ENCODE measurements at places on chromosomes 6 and 20. TPM values are rescaled to one million over a fixed set of nuclear protein-coding genes. Genes with fewer than 3 reads are reported as not detected.

DNA sequence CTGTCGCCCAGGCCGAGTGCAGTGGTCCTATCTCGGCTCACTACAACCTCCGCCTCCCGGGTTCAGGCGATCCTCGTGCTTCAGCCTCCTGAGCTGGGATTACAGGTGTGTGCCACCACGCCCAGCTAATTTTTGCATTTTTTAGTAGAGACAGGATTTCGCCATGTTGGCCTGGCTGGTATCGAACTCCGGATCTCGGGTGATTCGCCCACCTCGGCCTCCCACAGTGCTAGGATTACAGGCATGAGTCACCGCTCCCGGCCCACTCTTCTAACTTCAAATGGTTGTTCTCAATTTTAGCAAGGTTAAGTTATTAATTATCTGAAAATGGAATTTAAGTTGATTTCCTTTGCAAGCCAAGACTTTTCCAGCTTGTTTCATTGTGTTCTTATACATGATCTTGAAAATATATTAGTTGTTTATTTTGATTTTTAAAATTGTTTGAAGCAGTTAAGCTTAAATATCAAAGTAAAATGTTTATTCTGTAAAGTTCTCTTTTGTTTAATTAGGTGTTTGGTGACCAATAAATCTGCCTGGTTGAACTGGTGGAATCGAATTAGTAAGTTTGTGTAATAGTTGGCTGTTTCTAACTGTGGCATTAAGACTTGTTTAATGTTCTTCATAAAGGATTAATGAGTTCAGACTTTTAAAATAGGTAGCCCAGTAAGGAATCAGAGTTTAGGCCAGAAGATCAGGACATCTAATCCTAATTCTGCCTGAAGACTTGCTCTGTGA is 2.3 kb downstream of the PM20D2 start:
- H3K27me3 ChIP-seq, result no peaks in the 10 kb centered on the region
- DNase-seq, result no peak
- H3K36me3 ChIP-seq, result peaks cover 4% of the 10 kb centered on the region
- H3K4me3 ChIP-seq, result no peak overlapping the region
- peaks cover 12% of the 10 kb centered on the region for H3K4me1 ChIP-seq

PNISR gene
- total RNA-seq, result 317 TPM

HDGFL1 gene
- not detected for total RNA-seq

DNA sequence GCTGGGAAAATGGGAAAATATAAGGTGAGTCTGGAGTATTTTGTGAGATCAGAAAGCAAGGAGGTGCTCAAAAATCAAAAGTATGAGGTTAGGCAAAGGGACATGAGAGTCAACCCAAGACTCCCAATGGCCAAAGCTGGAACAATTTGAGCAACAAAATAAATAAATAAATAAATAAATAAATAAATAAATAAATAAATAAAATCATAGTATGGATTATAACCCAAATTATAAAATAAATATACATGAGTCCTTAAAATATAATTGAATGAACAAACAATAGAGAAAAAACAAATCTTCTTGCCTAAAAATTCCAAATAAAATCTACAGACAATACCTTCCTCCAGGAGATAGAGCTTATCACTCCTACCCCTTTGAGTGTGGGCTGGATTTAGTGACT is 69.5 kb downstream of the UBE3D start:
- no peaks in the 10 kb centered on the region for H3K36me3 ChIP-seq
- H3K4me1 ChIP-seq, result no peaks in the 10 kb centered on the region
- no peaks in the 10 kb centered on the region for H3K27me3 ChIP-seq

DNA sequence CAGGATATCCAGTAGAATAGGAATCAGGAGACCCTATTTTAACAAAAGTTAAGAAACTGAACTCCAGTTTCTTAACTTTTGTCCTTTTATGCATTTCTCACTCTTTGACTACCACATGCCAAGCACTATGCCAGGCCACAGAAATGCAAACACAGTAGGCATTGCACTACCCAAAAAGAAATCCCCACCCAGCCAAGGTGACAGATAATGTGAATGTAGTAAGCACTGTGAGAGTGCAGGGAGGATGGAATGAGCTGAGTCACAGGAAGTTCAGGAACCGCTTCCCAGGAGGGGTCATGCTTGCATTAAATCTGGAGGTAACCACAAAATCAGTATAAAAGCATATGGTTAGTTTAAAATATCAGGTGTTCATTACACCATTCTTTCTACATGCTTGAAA is 20.1 kb upstream of the FAM83C start:
- no peak overlapping the region for H3K27ac ChIP-seq
- H3K4me1 ChIP-seq, result peaks cover 6% of the 10 kb centered on the region
- no peaks in the 10 kb centered on the region for H3K27me3 ChIP-seq
- no peak overlapping the region for H3K4me3 ChIP-seq

DNA sequence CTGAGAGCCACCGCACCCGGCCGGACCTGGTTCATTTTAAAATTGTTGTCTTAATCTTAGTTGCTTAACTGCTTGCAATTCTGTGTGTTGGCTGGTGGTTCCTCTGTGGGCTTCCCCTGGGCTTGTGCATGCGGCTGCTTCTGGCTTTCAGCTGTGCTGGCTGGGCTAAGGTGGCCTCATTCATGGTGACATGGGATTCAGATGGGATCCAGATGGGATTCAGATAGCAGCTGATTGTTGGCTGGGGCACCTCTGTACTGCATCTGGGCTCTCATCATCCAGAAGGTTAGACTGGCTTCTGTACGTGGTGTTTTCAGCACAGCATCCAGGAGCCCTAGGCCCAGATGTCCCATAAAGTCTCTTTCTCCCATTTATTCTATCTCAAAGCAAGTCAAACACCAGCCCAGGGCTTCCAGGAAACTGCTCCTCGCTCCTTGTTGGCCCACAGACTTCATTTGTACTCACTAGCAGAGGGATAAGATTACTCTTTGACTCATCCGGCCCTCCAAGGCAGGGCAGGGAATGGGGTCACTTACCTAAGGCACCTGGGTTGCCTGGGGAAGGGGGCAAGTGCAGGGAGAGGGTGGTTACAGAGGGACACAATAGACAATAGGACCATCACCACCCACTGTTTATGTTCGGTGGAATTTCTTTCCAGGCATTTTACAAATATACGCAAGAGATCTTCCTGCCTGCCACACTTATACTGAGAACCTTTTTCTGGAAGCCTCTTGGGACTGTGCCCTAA is 10.2 kb upstream of the PEDS1 start:
- no peak for DNase-seq
- no peak overlapping the region for H3K4me3 ChIP-seq
- H3K4me1 ChIP-seq, result peaks cover 9% of the 10 kb centered on the region
- H3K36me3 ChIP-seq, result no peaks in the 10 kb centered on the region
- H3K27ac ChIP-seq, result no peak overlapping the region

DNA sequence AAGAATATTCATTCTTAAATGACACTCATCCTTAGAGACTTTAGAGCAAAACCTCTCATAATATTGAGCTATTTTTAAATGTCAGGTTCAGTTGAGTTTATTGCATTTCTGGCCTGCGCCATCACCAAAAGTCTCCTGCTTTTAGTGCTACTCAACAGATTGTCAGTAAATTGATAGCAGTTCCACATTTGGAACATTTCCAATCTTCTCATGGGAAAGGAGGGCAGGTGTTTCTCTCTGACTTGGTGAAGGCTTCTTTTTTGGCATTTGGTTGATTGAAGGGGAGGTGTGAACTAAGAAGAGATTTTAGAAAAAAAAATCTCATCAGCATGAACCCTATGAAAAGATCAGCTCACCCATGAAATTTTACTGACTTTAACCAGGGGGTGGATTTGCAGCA is 125.9 kb upstream of the INSM1 start:
- no peaks in the 10 kb centered on the region for H3K4me1 ChIP-seq
- H3K27ac ChIP-seq, result no peak overlapping the region
- H3K4me3 ChIP-seq, result no peak overlapping the region
- H3K27me3 ChIP-seq, result no peaks in the 10 kb centered on the region
- no peaks in the 10 kb centered on the region for H3K36me3 ChIP-seq

GRCh38 chr6:154512201-154512600 is 1.7 kb upstream of the CNKSR3 start:
- H3K36me3 ChIP-seq, result no peaks in the 10 kb centered on the region
- no peak for DNase-seq
- H3K27ac ChIP-seq, result no peak overlapping the region
- H3K4me3 ChIP-seq, result no peak overlapping the region
- peaks cover 29% of the 10 kb centered on the region for H3K27me3 ChIP-seq
- peaks cover 8% of the 10 kb centered on the region for H3K4me1 ChIP-seq

FKBP1C gene
- not detected for total RNA-seq

ZNF337 gene
- total RNA-seq, result 18.1 TPM

GRCh38 chr6:31203345-31203979 is 33.0 kb upstream of the POU5F1 start:
- peak overlapping the region; percentile 68 for H3K4me3 ChIP-seq
- peaks cover 13% of the 10 kb centered on the region for H3K36me3 ChIP-seq
- no peak for DNase-seq
- H3K4me1 ChIP-seq, result peaks cover 69% of the 10 kb centered on the region

C6orf58 gene
- not detected for total RNA-seq

DNA sequence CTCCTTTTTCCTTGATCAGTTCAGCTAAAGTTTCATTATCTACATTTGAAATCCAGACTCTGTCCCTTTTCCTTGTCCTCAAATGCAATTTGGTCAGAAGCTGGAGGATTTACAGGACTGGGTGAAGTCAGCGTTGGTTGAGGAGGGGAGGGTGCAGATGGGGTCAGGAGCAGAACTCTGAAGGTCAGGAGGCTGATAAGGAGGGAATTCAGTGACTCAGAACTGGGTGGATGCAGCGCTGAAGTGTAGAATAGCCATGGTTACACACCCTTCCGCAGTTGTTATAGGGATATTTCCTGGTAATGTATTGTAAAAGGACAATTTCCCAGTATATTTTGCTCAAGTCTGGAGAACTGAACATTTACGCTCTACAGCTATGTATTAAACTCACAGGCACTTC is 133.1 kb upstream of the FOXA2 start:
- H3K4me3 ChIP-seq, result no peak overlapping the region
- DNase-seq, result no peak
- H3K27me3 ChIP-seq, result no peaks in the 10 kb centered on the region
- H3K36me3 ChIP-seq, result no peaks in the 10 kb centered on the region
- no peak overlapping the region for H3K27ac ChIP-seq

GRCh38 chr20:16292226-16292880 is 280.9 kb downstream of the KIF16B start:
- H3K36me3 ChIP-seq, result no peaks in the 10 kb centered on the region
- DNase-seq, result no peak
- H3K27me3 ChIP-seq, result no peaks in the 10 kb centered on the region

COL10A1 gene
- total RNA-seq, result not detected

DNA sequence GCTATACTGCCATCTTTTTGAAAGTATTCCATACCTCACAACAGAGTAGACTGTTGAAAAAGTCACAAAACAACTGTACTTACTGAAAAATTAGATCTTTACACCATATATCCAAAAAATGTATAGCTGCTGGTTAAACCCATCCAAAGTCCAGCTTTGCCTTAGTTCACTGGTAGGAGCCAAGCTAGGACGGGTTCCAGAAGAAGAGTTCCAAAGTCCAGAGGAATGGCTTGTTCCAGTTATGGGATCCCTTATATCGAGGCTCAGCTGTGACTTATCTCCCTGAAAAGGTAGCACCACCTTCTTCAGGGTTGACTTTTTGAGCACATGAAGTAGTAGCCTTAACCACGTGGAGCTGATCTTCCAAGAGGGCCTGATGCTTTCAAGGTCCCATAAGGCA is 236.3 kb upstream of the FLRT3 start:
- no peaks in the 10 kb centered on the region for H3K27me3 ChIP-seq
- H3K27ac ChIP-seq, result no peak overlapping the region
- no peaks in the 10 kb centered on the region for H3K4me1 ChIP-seq
- no peak for DNase-seq
- H3K36me3 ChIP-seq, result no peaks in the 10 kb centered on the region

DNA sequence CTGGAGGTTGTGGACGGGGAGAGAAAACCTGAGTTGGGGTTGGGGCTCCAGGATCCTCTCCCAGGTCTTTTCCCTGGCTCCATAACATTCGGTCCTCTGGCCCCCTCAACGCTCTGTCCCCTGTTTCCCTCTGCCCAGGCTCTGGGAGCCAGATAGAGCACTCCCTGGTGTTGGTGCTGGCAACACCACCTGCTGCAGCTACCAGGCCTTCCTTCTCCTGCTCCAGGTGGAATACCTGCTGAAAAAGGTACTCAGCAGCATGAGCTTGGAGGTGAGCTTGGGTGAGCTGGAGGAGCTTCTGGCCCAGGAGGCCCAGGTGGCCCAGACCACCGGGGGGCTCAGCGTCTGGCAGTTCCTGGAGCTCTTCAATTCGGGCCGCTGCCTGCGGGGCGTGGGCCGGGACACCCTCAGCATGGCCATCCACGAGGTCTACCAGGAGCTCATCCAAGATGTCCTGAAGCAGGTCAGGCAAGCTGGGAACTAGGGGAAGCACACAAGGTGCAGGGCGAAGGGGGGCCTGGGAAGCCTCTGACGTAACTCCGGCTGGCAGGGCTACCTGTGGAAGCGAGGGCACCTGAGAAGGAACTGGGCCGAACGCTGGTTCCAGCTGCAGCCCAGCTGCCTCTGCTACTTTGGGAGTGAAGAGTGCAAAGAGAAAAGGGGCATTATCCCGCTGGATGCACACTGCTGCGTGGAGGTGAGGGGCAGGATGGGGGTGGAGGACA is 14.6 kb downstream of the DEF6 start:
- H3K36me3 ChIP-seq, result peaks cover 73% of the 10 kb centered on the region
- H3K27ac ChIP-seq, result peak overlapping the region; percentile 95
- no peaks in the 10 kb centered on the region for H3K27me3 ChIP-seq
- peaks cover 61% of the 10 kb centered on the region for H3K4me1 ChIP-seq

ZNF343 gene
- 5.1 TPM for total RNA-seq

- no peaks in the 10 kb centered on the region for H3K36me3 ChIP-seq
- no peak overlapping the region for H3K4me3 ChIP-seq
- H3K27me3 ChIP-seq, result peaks cover 3% of the 10 kb centered on the region
- H3K27ac ChIP-seq, result no peak overlapping the region
These were observed 62.1 kb downstream of the TBXT start for GRCh38 chr6:166105341-166106075.

DNA sequence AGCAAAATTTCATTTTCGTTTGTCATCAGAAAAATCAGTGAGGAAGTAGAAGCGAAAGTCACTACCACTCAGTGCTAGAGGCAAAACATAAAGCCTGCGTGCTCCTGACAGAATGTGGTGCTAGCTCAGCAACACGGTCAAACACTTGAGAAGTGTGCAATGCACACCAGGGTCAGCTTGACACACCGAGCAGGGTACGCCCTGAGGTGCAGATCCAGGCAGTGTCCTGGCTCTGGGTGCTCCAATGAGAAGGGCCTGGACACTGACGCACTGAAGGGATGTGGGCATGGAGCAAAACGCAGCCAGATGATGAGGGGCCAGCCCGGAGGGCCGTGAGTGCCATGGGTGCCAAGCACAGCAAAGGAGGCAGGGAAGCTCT is 5.9 kb downstream of the RNASET2 start:
- H3K4me1 ChIP-seq, result peaks cover 86% of the 10 kb centered on the region
- peak overlapping the region; percentile 34 for H3K4me3 ChIP-seq
- H3K36me3 ChIP-seq, result peaks cover 46% of the 10 kb centered on the region
- no peak for DNase-seq

DNA sequence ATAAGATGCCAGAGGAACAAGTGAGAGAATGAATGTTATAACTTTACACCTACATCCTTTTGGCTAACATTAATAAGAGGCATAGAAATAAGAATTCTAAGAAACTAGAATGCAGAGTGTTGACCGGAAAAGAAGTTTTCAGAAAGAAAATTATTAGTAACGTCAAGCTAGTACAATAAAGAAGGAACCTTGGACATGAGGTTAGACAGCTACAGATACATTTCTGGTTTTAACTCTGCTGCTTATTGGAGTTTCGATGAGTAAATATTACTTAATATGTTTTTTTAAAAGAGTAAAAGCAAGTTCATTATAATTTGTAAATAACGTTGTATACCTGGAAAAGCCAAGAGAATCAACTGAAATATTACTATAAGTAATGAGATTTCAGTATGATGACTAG is 22.7 kb downstream of the TAB2 start:
- peaks cover 2% of the 10 kb centered on the region for H3K36me3 ChIP-seq
- no peaks in the 10 kb centered on the region for H3K27me3 ChIP-seq
- no peak overlapping the region for H3K27ac ChIP-seq
- H3K4me3 ChIP-seq, result no peak overlapping the region
- peaks cover 19% of the 10 kb centered on the region for H3K4me1 ChIP-seq
